ENCODE measurements at places on chromosomes 2 and 18. TPM values are rescaled to one million over a fixed set of nuclear protein-coding genes. Genes with fewer than 3 reads are reported as not detected.
A peak's percentile ranks its signal among the peaks of the same experiment; 100 is the strongest.

DNA sequence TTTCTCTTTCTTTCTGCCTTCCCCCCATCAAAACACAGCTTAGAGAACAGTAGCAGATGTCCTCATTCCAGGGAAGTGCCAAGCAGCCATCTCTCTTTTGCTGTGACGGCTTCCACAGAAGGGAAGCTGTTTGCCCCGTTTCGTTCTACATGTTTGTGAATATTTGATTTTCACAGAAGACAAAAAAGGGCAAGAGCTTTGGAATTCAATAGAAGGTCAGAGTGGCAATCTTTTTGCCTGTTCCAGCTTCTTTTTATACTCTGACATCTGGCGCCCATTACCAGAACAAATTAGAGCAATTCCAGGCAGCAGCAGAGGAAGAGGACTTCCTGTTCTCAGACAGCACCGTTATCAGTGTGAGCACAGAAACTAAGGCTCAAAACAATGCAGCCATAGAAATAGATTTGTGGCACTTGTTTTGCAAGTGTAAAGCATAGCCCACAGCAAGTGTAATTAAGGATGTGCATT, 79.0 kb upstream of the CDH19 start:
- H3K4me1 ChIP-seq: peaks cover 3% of the 10 kb centered on the region
- peak overlapping the region; percentile 10 for H3K4me3 ChIP-seq
- no peak for DNase-seq
- H3K27ac ChIP-seq: no peak overlapping the region

DNA sequence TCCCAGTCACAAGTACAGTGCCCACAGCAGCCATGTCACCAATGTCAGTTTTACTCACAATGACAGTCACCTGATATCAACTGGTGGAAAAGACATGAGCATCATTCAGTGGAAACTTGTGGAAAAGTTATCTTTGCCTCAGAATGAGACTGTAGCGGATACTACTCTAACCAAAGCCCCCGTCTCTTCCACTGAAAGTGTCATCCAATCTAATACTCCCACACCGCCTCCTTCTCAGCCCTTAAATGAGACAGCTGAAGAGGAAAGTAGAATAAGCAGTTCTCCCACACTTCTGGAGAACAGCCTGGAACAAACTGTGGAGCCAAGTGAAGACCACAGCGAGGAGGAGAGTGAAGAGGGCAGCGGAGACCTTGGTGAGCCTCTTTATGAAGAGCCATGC, 31.3 kb downstream of the COX7A2L start:
- peaks cover 27% of the 10 kb centered on the region for H3K36me3 ChIP-seq
- peaks cover 12% of the 10 kb centered on the region for H3K4me1 ChIP-seq
- H3K27ac ChIP-seq: no peak overlapping the region
- no peaks in the 10 kb centered on the region for H3K27me3 ChIP-seq
- DNase-seq: no peak

RGPD6 gene
- total RNA-seq: 18.4 TPM

GRCh38 chr18:56019908-56020307, 431.9 kb upstream of the TCF4 start:
- no peaks in the 10 kb centered on the region for H3K27me3 ChIP-seq
- peaks cover 2% of the 10 kb centered on the region for H3K36me3 ChIP-seq
- no peak overlapping the region for H3K4me3 ChIP-seq
- no peak overlapping the region for H3K27ac ChIP-seq
- no peak for DNase-seq

DNA sequence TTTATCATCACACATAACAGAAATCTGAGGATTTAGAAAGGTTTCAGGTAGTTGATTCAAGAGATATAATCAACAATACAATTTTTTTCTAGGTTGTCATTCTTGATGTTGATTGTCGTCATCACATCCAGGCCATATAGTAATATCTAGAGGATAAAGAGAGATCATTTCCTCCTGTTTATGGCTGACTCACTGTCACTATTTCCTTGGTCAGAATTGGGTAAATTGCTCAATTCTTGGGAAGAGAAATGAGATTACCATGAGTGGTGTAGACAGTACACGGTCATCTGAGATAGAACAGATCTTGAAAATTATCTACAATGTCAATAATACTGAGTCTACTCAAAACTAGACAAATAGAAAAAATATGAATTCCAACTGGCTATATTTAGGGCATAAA, 78.8 kb downstream of the ZNF804A start:
- no peak overlapping the region for H3K4me3 ChIP-seq
- no peak for DNase-seq
- H3K27ac ChIP-seq: no peak overlapping the region
- H3K36me3 ChIP-seq: no peaks in the 10 kb centered on the region
- no peaks in the 10 kb centered on the region for H3K4me1 ChIP-seq
- H3K27me3 ChIP-seq: no peaks in the 10 kb centered on the region

GRCh38 chr2:104888489-104889258, 34.8 kb downstream of the POU3F3 start:
- no peak for DNase-seq
- H3K27me3 ChIP-seq: peaks cover 66% of the 10 kb centered on the region
- H3K4me1 ChIP-seq: no peaks in the 10 kb centered on the region
- H3K4me3 ChIP-seq: no peak overlapping the region
- no peaks in the 10 kb centered on the region for H3K36me3 ChIP-seq

DNA sequence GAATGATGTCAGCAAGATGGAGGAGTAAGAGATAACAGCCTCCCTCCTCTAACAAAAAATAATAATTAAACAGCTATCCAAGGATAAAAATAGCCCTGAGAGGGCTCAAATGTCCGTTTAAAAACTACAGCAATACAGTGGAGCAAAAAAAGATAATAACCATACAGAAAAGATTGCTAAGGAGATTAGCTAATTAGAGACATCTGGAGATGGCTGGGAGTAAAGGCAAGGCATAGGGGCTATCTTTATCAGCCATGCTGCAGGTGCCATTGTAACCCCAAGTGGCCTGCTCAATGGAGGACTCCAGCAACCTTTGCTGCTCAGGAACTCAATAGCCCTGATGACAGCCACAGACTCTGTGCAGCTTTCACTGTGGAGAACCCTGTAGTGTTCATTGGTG, 42.7 kb downstream of the MDH1 start:
- peaks cover 32% of the 10 kb centered on the region for H3K36me3 ChIP-seq
- H3K4me3 ChIP-seq: no peak overlapping the region
- DNase-seq: no peak
- H3K4me1 ChIP-seq: no peaks in the 10 kb centered on the region
- H3K27ac ChIP-seq: no peak overlapping the region

- H3K36me3 ChIP-seq: no peaks in the 10 kb centered on the region
- peaks cover 22% of the 10 kb centered on the region for H3K4me1 ChIP-seq
- DNase-seq: no peak
- no peak overlapping the region for H3K4me3 ChIP-seq
- H3K27ac ChIP-seq: no peak overlapping the region
Measured at GRCh38 chr2:145018502-145018901, 498.6 kb upstream of the ZEB2 start.

- peak; percentile 52 for DNase-seq
- H3K4me3 ChIP-seq: peak overlapping the region; percentile 36
- peak overlapping the region; percentile 94 for H3K27ac ChIP-seq
- no peaks in the 10 kb centered on the region for H3K27me3 ChIP-seq
- peaks cover 73% of the 10 kb centered on the region for H3K4me1 ChIP-seq
Measured at GRCh38 chr2:168639441-168639898, 163.0 kb upstream of the NOSTRIN start.

DNA sequence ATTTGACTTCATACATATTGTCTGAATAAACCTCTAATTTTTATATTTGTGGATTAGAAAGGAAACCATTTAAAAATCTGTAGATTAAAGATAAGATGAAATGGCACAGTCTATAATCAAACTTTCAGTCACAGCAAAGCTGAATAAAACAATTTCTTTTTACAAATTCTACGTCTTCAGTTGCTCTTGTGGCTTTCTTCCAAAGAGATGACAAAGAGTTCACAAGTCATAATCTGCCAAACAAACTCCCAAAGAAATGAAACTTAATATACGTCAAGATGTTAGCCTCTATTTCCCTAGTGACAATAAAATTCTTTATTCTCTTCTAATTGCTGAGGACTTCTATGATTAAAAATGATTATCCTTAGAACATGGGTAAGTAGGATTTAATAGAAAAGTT, 66.3 kb downstream of the FIGN start:
- no peak overlapping the region for H3K27ac ChIP-seq
- H3K4me3 ChIP-seq: no peak overlapping the region
- no peak for DNase-seq
- H3K36me3 ChIP-seq: peaks cover 3% of the 10 kb centered on the region
- no peaks in the 10 kb centered on the region for H3K4me1 ChIP-seq

TLX2 gene
- 0.18 TPM for total RNA-seq

NEU4 gene
- total RNA-seq: 1.8 TPM

- no peaks in the 10 kb centered on the region for H3K27me3 ChIP-seq
- DNase-seq: no peak
- no peak overlapping the region for H3K27ac ChIP-seq
- peaks cover 2% of the 10 kb centered on the region for H3K4me1 ChIP-seq
Measured at GRCh38 chr2:139175510-139175909, 395.3 kb upstream of the NXPH2 start.

DNA sequence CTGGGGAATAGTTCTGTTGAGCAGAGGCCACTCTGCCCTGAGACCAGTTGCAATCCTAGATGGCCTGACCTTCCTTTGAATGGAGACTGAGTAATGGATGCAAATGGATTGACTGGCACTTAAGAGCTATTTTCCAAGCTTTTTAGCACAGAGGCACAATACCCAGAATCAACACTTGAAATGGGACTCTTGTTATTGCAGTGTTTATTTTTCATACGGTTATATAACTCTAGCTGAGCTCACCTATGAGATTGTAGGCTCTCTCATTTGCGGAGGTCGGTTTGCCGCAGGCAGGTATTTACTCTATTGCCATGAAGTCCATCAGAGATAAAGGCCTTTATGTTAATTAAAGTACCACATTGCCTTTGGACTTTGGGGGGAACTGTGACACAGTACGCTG, 422.3 kb upstream of the CELF4 start:
- no peaks in the 10 kb centered on the region for H3K27me3 ChIP-seq
- H3K36me3 ChIP-seq: no peaks in the 10 kb centered on the region
- H3K4me1 ChIP-seq: peaks cover 11% of the 10 kb centered on the region

DNA sequence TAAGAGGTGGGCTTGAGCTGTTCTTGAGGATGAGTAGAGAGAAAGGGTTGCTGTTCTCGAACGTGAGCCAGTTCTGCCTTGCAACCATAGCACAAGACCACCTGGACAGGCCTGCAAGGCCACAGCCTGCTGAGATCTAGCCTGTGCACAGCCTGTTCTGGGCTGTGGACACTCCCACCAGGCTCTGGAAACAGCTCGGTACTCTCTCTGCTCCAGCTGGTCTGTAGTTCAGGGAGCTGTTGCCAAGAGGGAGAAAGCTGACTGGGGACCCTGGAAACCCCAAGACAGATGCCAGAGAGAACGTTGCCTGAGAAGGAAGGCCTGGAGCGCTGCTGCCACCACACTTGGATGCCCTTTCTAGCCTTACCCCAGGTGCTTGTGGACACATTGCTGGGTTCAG, 69.8 kb downstream of the CTIF start:
- H3K27ac ChIP-seq: no peak overlapping the region
- H3K36me3 ChIP-seq: peaks cover 2% of the 10 kb centered on the region
- no peaks in the 10 kb centered on the region for H3K27me3 ChIP-seq
- no peak overlapping the region for H3K4me3 ChIP-seq
- DNase-seq: no peak

DNA sequence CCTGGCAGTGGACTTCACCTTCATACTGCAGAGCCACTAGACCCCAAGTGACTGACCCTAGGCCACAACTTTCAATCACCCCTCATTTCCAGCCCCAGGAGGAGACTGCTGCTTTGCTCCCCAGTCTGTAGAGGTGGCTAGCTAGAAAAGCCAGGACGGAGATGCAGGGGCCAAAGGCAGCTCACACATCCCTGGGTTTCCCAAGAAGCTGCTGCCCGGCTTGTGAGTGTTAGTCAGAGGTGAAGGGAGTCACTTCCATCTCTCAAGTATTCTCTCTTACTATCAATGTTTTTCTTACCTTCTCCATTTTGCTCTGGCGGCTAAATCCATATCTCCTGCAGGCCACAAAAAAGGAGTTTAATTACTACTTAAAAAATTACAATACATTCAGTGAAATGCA, 36.2 kb downstream of the CCDC93 start:
- no peak overlapping the region for H3K4me3 ChIP-seq
- no peak for DNase-seq
- peaks cover 13% of the 10 kb centered on the region for H3K4me1 ChIP-seq
- no peak overlapping the region for H3K27ac ChIP-seq

DNA sequence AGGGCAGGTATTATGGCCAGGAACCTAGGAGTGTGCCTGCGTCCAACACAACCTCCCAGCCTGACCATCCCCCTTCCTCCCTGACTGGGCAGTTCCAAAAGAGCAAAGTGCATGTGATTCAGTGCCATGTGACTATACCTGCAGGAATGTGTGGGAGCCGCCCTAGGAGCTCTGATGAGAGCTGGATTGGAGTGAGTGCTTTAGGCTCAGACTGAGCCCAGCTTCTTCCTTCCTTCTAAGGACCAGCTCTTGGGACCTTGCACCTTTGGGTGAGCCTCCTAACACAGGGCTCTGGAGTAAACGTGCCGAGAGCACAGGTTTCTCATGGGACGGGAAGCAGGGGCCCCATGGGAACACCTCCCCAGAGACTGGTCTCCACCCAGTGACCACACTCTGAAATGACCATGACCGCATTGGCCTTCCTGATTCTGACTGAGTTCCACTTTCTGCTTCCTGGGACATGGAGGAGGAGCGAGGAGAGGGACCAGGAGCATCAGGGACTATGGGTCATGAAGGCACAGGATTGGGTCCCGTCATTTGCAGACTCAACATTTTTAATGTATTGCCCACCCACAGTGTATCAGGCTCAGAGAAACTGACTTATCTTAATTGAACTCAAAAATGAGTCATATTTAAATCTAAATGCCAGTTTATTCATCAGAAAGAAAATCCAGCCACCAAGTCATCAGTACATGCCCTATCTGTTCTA, 87.8 kb upstream of the BCL2L11 start:
- H3K27me3 ChIP-seq: peaks cover 61% of the 10 kb centered on the region
- H3K36me3 ChIP-seq: no peaks in the 10 kb centered on the region
- DNase-seq: no peak
- H3K27ac ChIP-seq: no peak overlapping the region
- no peak overlapping the region for H3K4me3 ChIP-seq

- H3K4me1 ChIP-seq: peaks cover 13% of the 10 kb centered on the region
- H3K4me3 ChIP-seq: no peak overlapping the region
- H3K27me3 ChIP-seq: no peaks in the 10 kb centered on the region
- H3K36me3 ChIP-seq: peaks cover 9% of the 10 kb centered on the region
- H3K27ac ChIP-seq: peak overlapping the region; percentile 4
- no peak for DNase-seq
Measured at GRCh38 chr2:204436230-204436629, 109.0 kb upstream of the PARD3B start.

DNA sequence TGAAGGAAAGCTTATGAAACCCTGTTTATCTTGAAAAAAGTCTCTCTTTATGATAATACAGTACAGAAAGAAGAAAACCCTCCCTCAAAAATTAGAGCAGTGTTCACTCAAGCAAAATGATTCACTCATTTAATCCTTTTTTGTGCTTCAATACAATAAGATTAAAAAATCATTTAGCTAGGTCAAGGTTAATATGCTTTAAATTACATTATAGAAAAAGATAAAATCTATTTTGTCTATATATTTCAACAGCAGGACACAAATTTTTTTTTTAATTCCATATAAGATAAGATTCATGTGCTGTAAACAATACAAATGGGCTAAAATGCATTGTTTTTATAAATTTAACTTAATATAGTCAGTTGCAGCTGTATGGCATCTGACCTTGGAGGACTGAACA, 176.9 kb downstream of the KCNE4 start:
- peaks cover 16% of the 10 kb centered on the region for H3K4me1 ChIP-seq
- no peak overlapping the region for H3K27ac ChIP-seq
- no peaks in the 10 kb centered on the region for H3K27me3 ChIP-seq
- no peaks in the 10 kb centered on the region for H3K36me3 ChIP-seq
- no peak overlapping the region for H3K4me3 ChIP-seq

Data from mesothelial cell of epicardium (in vitro differentiated cells).